ENCODE measurements at places on chromosomes 4 and X.

- no peak for ATAC-seq
These were observed 21.5 kb downstream of the NELFA start for GRCh38 chr4:1987296-1987695.

GRCh38 chr4:83362492-83363329, 28.1 kb upstream of the HPSE start:
- no peak for ATAC-seq

DNA sequence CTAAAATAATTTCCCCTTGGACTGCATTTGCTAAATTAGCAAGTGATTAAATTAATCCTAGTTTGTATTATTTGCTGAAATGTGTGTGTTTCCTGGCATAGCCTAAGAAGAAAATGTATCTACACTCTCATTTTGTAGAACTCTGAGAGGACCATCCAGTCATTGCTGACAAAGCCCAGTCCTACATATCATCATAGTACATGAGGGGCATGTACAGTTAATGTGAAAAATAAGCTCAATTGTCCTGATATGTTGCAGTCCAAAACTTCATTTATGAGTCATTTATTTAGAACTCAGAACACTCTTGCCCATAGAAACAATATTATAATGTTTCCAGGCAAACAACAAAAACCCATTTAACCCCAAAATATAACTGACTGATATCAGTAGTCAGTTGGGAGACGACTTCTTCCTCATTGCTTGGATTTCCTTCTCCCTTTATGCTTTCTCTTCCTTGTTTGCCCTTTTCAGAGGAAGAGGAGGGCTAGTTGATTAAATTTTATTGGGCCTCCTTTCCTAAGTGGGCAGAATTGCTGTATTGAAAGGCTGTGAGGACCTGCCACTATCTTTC, 26.9 kb upstream of the BBS12 start:
- no peak for ATAC-seq

GRCh38 chrX:140572724-140573123, 67.9 kb upstream of the SOX3 start:
- no peak for ATAC-seq

- no peak for ATAC-seq
These were observed 19.5 kb upstream of the ANXA3 start for GRCh38 chr4:78532046-78532445.

DNA sequence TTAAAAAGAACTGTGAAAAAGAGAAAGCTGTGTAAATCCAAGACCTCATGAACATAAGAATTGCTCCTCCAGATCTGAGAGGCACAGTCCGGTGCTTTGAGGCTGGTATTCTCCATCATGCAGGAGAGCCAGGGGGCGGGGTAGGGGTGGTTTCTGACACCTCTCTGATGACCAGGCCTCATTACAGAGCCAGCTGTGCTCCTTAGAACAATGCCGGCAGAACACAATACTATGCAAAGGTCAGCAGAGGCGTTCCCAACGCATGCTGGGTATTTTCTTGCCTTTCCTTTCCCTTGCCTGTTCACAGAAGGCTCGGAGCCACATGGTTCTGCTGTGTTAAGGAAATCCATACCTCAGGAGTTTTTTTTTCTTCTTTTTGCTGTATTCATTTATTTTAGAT, 91.2 kb upstream of the SOD3 start:
- ATAC-seq, result no peak
